Osteocyte (in vitro differentiated cells): ENCODE measurements at places on chromosomes 1 and 21.

DNA sequence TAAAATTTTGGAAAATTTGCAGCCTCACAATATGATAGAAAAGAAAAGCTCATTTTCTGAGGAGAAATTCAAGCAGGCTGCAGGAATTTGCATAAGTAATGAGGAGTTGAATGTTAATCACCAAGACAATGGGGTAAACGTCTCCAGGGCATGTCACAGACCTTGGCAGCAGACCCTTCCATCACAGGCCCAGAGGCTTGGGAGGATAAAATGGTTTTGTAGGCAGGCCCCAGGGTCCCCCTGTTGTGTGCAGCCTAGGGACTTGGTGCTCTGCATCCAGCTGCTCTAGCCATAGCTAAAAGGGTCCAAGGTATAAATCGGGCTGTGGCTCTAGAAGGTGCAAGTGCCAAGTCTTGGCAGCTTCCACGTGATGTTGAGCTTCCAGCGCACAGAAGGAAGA lies 112.2 kb upstream of the FMN2 start:
- no peaks in the 10 kb centered on the region for H3K36me3 ChIP-seq
- H3K4me1 ChIP-seq: no peaks in the 10 kb centered on the region
- peaks cover 35% of the 10 kb centered on the region for H3K27me3 ChIP-seq
- no peak overlapping the region for H3K4me3 ChIP-seq

GRCh38 chr1:172851856-172852255 lies 193.0 kb downstream of the FASLG start:
- H3K4me1 ChIP-seq: no peaks in the 10 kb centered on the region
- H3K27ac ChIP-seq: no peak overlapping the region
- peaks cover 4% of the 10 kb centered on the region for H3K36me3 ChIP-seq
- H3K4me3 ChIP-seq: no peak overlapping the region
- DNase-seq: no peak

- H3K4me3 ChIP-seq: no peak overlapping the region
- H3K27me3 ChIP-seq: peaks cover 2% of the 10 kb centered on the region
- no peak for DNase-seq
- H3K36me3 ChIP-seq: no peaks in the 10 kb centered on the region
Measured at GRCh38 chr1:90640325-90640724, 76.8 kb downstream of the BARHL2 start.

DNA sequence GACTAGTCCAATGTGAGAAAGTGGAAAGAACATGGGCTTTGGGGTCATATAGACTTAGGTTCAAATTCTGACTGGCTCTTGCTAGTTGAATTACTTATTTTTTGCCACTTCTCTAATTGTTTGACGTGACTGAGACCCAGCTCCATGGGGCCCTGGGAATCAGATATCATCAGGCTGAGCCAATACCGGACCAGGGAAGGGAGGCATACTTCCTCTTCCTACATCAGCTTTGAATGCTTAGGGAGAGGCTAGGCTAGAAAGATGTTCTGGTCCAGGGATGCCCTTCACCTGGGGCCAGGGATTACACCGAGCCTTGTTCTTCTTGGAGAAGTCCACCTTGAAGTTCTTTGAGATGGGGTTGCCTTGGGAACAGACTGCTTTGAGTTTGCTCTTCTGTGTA lies 3.7 kb upstream of the NR1I3 start:
- DNase-seq: no peak
- H3K4me3 ChIP-seq: no peak overlapping the region
- H3K27ac ChIP-seq: no peak overlapping the region
- H3K36me3 ChIP-seq: no peaks in the 10 kb centered on the region
- peaks cover 26% of the 10 kb centered on the region for H3K27me3 ChIP-seq
- no peaks in the 10 kb centered on the region for H3K4me1 ChIP-seq

DNA sequence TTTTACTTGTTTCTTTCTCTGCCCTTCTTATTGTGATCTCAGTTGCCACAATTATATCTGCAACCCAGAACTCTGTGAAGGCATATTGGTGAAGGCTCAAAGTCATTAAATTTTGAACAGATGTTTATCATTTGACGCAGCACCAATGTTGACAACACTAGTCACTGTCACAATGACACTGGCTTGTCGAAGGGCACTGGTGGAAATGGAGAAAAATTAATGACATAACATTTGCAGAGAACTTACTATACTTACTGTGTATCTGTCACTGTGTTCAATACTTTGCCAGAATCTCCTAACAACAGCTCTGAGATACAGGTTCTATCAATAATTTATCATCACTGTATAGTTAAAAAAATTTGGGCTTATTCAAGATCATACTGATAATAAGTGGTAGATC lies 1213.7 kb downstream of the NCAM2 start:
- H3K27me3 ChIP-seq: no peaks in the 10 kb centered on the region
- no peaks in the 10 kb centered on the region for H3K4me1 ChIP-seq
- H3K4me3 ChIP-seq: no peak overlapping the region
- DNase-seq: no peak

GRCh38 chr1:163213626-163214025 lies 10.9 kb upstream of the RGS5 start:
- no peak overlapping the region for H3K4me3 ChIP-seq
- H3K4me1 ChIP-seq: no peaks in the 10 kb centered on the region
- H3K36me3 ChIP-seq: no peaks in the 10 kb centered on the region
- no peak overlapping the region for H3K27ac ChIP-seq

DNA sequence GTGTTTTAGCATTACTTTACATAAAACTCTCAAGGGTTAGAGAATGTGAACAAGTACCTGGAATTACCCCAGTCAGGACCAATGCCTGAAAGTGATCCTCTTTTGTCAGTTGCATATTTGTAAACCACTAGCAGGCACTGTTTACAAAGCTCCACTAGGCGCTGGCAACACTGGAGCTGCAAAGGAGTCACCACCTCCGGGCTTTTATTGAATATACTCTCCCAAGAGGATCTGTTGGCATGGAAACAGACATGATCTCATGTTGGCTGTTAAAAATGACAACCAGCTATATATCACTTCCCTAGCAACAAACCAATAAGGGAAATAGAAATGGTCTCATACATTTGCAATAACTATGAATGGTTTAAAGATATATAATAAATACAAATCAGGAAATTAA lies 116.0 kb downstream of the TTLL7 start:
- no peak for DNase-seq
- no peaks in the 10 kb centered on the region for H3K27me3 ChIP-seq
- no peak overlapping the region for H3K4me3 ChIP-seq
- H3K27ac ChIP-seq: no peak overlapping the region
- peaks cover 8% of the 10 kb centered on the region for H3K4me1 ChIP-seq

DNA sequence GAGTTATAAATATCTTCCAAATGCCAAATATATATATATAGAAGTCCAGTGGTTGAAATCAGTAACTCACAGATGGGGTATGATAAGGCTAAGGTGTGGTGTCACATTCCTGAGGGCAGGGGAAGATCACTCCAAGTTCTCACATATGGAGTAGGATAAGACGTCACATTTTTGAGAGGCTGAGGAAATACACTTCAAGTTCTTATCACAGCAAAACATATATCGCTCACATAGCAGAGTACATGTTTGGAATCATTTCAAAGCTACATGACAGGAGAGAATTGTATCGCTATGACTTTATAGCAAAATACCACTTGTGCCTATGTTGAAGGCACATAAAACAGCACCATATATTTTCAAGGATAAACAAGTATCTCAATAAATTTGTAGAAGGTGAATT lies 55.1 kb downstream of the RBM11 start:
- DNase-seq: no peak
- H3K27me3 ChIP-seq: no peaks in the 10 kb centered on the region
- H3K36me3 ChIP-seq: no peaks in the 10 kb centered on the region
- H3K4me1 ChIP-seq: no peaks in the 10 kb centered on the region

DNA sequence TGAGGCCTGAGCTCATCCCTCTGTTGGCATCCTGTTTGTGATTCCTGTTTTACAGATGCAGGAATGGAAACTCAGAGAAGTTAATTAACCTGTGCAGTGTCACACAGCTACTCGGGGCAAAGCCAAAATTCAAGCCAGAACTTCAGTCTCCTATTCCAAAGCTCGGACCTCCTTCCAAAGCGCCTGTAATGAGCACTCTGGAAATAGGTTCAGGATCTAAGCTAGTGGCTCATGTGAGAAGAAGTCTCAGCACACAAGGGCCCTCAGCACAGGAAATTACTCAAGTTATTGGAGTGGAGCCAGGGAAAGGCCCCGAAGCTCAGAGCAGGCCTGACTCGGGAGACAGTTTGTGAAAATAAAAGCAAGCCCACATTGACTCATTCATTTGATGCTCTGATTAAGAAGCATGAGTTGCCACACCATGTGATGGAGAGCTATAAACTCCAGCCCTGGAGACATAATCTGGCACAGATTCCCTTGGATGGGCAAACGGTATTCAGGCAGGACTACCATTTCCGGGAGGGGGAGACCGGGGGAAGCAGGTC lies 50.6 kb upstream of the LYST start:
- DNase-seq: no peak
- no peaks in the 10 kb centered on the region for H3K27me3 ChIP-seq
- H3K36me3 ChIP-seq: no peaks in the 10 kb centered on the region
- no peak overlapping the region for H3K4me3 ChIP-seq
- peak overlapping the region; percentile 88 for H3K27ac ChIP-seq

DNA sequence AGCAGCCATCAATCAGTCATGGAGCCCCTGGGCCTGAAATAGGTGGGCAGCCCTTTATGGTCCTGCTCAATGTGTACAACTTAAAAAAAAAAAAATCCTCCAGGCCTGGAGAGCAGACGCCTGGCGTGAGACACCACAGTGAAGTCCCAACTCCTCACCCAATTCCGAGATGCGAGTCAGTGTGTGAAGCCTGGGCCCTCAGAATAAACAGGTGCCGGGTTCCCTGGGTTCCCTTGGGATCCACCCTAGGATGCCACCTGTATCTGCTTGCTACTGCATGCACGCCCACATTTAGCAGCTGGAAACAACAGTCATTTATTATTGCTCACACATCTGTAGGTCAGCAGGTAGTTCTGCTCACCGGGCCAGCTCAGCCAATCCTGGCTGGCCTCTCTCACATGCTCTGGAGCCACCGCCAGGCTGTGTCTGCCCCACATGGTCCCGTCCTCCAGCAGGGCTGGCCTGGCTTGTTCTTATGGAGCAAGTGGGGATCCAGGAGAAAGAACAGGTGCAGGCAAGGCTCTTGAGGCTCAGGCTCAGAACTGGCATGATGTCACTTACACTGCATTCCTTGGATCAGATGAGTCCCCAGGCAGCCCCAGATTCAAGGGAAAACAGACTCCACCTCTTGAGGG lies 172.7 kb downstream of the NPHP4 start:
- DNase-seq: no peak
- no peaks in the 10 kb centered on the region for H3K27me3 ChIP-seq
- no peak overlapping the region for H3K27ac ChIP-seq
- H3K36me3 ChIP-seq: no peaks in the 10 kb centered on the region
- H3K4me1 ChIP-seq: no peaks in the 10 kb centered on the region

- peaks cover 3% of the 10 kb centered on the region for H3K4me1 ChIP-seq
- H3K27ac ChIP-seq: no peak overlapping the region
- DNase-seq: no peak
- peaks cover 48% of the 10 kb centered on the region for H3K36me3 ChIP-seq
- no peak overlapping the region for H3K4me3 ChIP-seq
Measured at GRCh38 chr1:113095790-113096455, 22.9 kb downstream of the LRIG2 start.

DNA sequence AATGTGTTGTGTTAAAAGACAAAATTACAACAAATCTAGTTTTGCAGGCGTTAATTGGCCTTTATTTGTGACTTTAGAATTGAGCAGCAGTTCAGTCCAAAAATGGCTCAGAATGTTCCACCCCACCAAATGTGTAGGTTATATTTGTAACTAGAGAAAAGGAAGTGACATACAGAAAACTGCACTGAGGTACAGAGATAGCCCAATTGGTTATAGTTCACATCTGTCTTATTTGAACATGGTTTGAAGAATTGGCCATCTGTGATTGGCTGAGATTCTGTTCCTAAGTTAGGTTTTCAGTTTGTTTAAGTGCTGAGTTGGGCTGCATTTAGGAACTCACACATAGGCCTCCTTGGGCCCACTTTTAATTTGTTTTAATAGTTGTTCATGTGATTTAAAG lies 12.0 kb upstream of the FMO2 start:
- H3K4me3 ChIP-seq: no peak overlapping the region
- H3K27me3 ChIP-seq: no peaks in the 10 kb centered on the region
- peaks cover 7% of the 10 kb centered on the region for H3K36me3 ChIP-seq
- H3K27ac ChIP-seq: no peak overlapping the region
- peaks cover 12% of the 10 kb centered on the region for H3K4me1 ChIP-seq

DNA sequence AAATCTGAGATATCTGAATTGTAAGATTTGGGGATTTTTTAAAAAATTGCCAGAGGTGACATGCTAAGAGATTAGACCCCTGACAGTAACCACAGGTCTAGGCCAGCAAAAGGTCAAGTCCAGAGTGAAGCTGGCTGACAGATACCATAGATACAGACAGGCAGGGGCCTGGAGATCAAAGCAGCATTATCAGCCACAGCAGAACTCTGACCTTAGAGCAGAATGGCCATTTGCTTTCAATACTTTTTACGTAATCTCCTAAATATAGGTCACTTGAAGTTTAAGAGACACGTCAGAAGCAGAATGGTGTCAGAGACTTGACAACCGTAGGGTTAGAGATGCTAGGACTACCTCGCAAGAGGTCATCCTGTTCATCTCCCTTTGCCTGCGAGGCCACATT lies 40.8 kb upstream of the RXRG start:
- no peaks in the 10 kb centered on the region for H3K36me3 ChIP-seq
- peaks cover 8% of the 10 kb centered on the region for H3K4me1 ChIP-seq
- no peak overlapping the region for H3K27ac ChIP-seq
- H3K4me3 ChIP-seq: no peak overlapping the region
- no peak for DNase-seq

DNA sequence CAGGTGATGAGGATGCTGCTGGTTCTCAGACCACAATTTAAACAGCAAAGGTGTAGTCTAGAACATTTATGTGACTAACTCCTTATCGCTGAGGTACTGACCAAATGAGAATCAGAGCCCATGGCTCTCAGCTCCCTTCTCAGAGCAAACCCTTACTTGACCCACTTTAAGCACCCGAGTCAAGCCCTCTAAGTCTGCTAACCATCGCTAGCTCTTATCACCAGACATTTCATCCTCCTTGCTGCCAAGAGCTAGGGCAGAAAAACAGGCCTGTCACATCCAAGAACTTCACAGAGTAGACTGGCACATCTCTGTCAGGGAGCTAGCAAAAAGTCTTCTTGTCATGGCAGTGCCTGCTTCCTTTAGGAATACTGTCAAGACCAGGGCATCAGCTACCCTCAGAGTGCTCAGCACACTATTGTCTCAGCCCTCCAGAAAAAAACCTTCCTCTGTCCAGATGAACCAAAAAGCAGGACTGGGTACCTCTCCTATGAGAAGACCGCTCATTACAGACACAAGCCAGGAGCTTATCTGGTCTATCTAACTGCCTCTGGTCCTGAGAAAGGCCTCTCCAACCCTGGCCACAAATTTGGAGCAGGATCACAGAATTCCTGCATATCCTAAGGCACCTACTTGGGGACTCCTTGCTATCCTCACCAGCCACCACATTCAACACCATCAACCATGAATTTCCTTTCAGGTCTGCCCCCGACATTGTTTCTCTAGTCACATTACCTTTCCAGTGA lies 26.2 kb downstream of the ERI3 start:
- H3K36me3 ChIP-seq: peaks cover 11% of the 10 kb centered on the region
- DNase-seq: no peak
- peaks cover 51% of the 10 kb centered on the region for H3K4me1 ChIP-seq
- H3K27me3 ChIP-seq: no peaks in the 10 kb centered on the region

- H3K4me3 ChIP-seq: no peak overlapping the region
- H3K27ac ChIP-seq: peak overlapping the region; percentile 52
- no peak for DNase-seq
- H3K27me3 ChIP-seq: no peaks in the 10 kb centered on the region
- peaks cover 56% of the 10 kb centered on the region for H3K4me1 ChIP-seq
- peaks cover 24% of the 10 kb centered on the region for H3K36me3 ChIP-seq
Measured at GRCh38 chr1:214506972-214507431, 44.4 kb downstream of the PTPN14 start.
